HepG2 (cell line): ENCODE measurements at places on chromosomes 2 and 18. TPM values are rescaled to one million over a fixed set of nuclear protein-coding genes. Genes with fewer than 3 reads are reported as not detected.

DNA sequence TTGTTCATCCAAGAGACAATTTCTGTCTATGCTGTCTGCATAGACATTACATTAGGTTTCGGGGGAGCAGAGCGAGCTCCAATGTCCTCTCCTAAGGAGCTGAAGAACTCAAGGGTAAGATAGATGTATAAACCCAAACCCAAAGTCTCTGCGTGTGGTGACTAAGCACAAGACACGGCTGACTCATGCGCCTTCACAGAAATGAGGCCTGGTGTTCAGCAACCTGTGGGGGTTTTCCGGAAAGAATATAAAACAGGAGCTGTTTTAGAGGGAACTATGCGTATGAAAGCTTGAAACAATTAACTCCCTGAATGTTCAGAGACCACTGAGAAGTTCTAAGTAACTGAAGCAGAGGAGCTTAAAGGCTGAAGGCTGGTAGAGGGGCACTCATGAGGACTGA is 154.7 kb downstream of the SOX11 start:
- no peaks in the 10 kb centered on the region for H3K27me3 ChIP-seq
- no peak for DNase-seq
- no peaks in the 10 kb centered on the region for H3K36me3 ChIP-seq
- H3K4me3 ChIP-seq, result no peak overlapping the region
- H3K27ac ChIP-seq, result no peak overlapping the region

- H3K4me3 ChIP-seq, result no peak overlapping the region
- H3K27ac ChIP-seq, result no peak overlapping the region
- no peaks in the 10 kb centered on the region for H3K36me3 ChIP-seq
- H3K27me3 ChIP-seq, result no peaks in the 10 kb centered on the region
- DNase-seq, result no peak
Measured at GRCh38 chr2:132400901-132401240, 15.7 kb upstream of the GPR39 start.

GRCh38 chr18:23067236-23067635 is 68.0 kb upstream of the CABLES1 start:
- H3K27me3 ChIP-seq, result no peaks in the 10 kb centered on the region
- H3K4me3 ChIP-seq, result no peak overlapping the region
- no peak overlapping the region for H3K27ac ChIP-seq
- no peaks in the 10 kb centered on the region for H3K36me3 ChIP-seq
- peaks cover 16% of the 10 kb centered on the region for H3K4me1 ChIP-seq

GRCh38 chr2:3491716-3492474 is 27.4 kb downstream of the ADI1 start:
- H3K36me3 ChIP-seq, result peaks cover 2% of the 10 kb centered on the region; the same call in 2 of the 3 replicates
- no peak overlapping the region for H3K27ac ChIP-seq
- H3K4me3 ChIP-seq, result no peak overlapping the region; the same call in 1 of the 2 replicates
- DNase-seq, result no peak
- peaks cover 74% of the 10 kb centered on the region for H3K4me1 ChIP-seq

GRCh38 chr2:187982668-187983067 is 309.0 kb upstream of the GULP1 start:
- H3K27me3 ChIP-seq, result no peaks in the 10 kb centered on the region
- H3K4me1 ChIP-seq, result no peaks in the 10 kb centered on the region
- DNase-seq, result no peak
- H3K4me3 ChIP-seq, result no peak overlapping the region
- H3K27ac ChIP-seq, result no peak overlapping the region
- H3K36me3 ChIP-seq, result no peaks in the 10 kb centered on the region

GRCh38 chr2:126381091-126381490 is 274.9 kb upstream of the GYPC start:
- no peak for DNase-seq
- no peaks in the 10 kb centered on the region for H3K4me1 ChIP-seq
- no peak overlapping the region for H3K27ac ChIP-seq
- H3K36me3 ChIP-seq, result no peaks in the 10 kb centered on the region

DNA sequence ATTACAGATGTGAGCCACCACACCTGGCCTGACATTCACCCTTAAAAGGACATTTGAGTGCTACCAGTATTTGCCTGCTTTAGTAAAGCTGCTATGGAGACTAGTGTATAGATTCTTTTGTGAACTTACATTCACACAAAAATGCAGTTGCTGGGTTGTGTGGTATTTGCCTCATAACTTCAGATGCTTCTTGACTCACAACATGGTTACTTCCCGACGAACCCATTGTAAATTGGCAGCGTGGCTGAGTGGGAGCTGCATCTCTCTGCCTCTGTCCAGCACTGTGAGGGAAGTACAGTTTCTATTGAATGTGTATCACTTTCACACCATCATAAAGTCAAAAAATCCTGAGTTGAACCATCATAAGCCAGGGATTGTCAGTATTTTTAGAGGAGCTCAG is 56.9 kb downstream of the RRM2 start:
- no peak for DNase-seq
- no peaks in the 10 kb centered on the region for H3K27me3 ChIP-seq
- no peak overlapping the region for H3K4me3 ChIP-seq
- peaks cover 2% of the 10 kb centered on the region; the same call in 1 of the 2 replicates for H3K36me3 ChIP-seq
- H3K27ac ChIP-seq, result no peak overlapping the region

GRCh38 chr2:114056294-114057143 is 166.6 kb downstream of the ACTR3 start:
- H3K27me3 ChIP-seq, result no peaks in the 10 kb centered on the region
- no peak for DNase-seq
- H3K4me1 ChIP-seq, result no peaks in the 10 kb centered on the region
- H3K4me3 ChIP-seq, result no peak overlapping the region
- H3K27ac ChIP-seq, result no peak overlapping the region

DNA sequence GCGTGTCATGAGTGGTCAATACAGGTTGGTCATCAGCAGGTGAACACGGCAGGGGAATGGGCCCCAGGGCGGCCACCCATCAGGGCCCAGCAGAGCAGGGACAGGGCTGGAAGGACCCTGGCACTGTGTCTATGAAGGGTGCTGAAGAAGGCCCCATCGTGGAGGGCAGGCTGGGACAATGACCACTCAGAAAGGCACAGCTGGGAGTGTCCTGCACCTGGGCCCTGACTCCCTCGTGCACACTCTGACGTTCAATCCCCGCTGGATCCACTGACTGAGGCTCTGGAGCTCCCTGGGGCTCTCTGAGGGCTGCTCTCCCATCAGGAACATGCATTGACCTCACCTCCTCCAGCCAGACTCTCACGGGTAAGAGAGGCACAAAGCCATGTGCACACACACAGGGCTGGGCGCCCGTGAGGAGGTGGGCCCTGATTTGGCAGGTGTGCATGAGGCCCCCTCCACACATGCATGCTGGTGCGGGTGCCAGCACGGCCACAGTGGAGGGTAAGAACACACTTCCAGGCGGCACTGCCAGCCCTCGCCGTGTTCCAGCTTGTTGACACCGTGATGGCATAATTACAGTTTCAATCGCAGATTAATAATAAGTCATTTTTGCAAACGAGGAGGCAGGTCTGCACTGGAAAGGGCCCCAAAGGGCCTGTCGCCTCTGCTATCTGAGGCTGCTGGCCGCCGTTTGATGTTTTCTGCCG is 58.5 kb downstream of the SMAD7 start:
- H3K27me3 ChIP-seq, result no peaks in the 10 kb centered on the region
- no peaks in the 10 kb centered on the region for H3K36me3 ChIP-seq
- H3K4me3 ChIP-seq, result no peak overlapping the region

GRCh38 chr2:174339561-174340399 is 5.0 kb downstream of the SP9 start:
- no peak overlapping the region for H3K27ac ChIP-seq
- H3K4me1 ChIP-seq, result peaks cover 63% of the 10 kb centered on the region
- DNase-seq, result no peak
- H3K27me3 ChIP-seq, result peaks cover 89% of the 10 kb centered on the region
- H3K36me3 ChIP-seq, result no peaks in the 10 kb centered on the region

- no peak overlapping the region for H3K27ac ChIP-seq
- no peaks in the 10 kb centered on the region for H3K36me3 ChIP-seq
- DNase-seq, result no peak
- H3K4me1 ChIP-seq, result peaks cover 27% of the 10 kb centered on the region
Measured at GRCh38 chr2:191215666-191216065, 29.5 kb upstream of the MYO1B start.

DNA sequence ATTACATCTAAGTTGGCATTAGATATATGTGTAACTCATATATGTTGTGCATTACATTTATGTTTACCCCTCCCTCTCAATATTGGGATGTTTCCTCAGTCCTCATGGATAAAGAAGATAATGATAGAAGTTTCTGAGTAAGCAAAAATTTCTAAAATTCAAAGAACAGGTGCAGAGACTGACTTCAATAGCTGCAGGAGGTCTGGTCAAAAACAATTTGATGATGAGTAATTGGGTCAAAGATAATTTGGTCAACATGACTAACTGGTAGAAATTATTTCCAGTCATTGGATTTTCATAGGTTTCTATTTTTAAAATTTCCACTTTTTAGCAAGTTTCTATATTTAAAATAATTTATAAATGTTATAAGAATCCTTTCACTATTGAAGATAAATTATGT is 1130.9 kb upstream of the SLC39A10 start:
- H3K36me3 ChIP-seq, result no peaks in the 10 kb centered on the region
- no peak for DNase-seq
- H3K27ac ChIP-seq, result no peak overlapping the region
- H3K27me3 ChIP-seq, result no peaks in the 10 kb centered on the region
- H3K4me1 ChIP-seq, result no peaks in the 10 kb centered on the region
- no peak overlapping the region for H3K4me3 ChIP-seq

GRCh38 chr2:69535817-69536241 is 98.6 kb upstream of the NFU1 start:
- H3K27me3 ChIP-seq, result no peaks in the 10 kb centered on the region
- H3K27ac ChIP-seq, result no peak overlapping the region
- H3K4me3 ChIP-seq, result no peak overlapping the region
- H3K4me1 ChIP-seq, result peaks cover 21% of the 10 kb centered on the region
- peaks cover 5% of the 10 kb centered on the region; the same call in 1 of the 2 replicates for H3K36me3 ChIP-seq
- DNase-seq, result no peak

- H3K27me3 ChIP-seq, result no peaks in the 10 kb centered on the region
- H3K27ac ChIP-seq, result peak overlapping the region; percentile 28
- H3K4me1 ChIP-seq, result peaks cover 66% of the 10 kb centered on the region
- H3K36me3 ChIP-seq, result peaks cover 14% of the 10 kb centered on the region; the same call in 2 of the 3 replicates
- DNase-seq, result peak; percentile 64
Measured at GRCh38 chr2:3492951-3493614, 26.2 kb downstream of the ADI1 start.

GRCh38 chr2:216379977-216380376 is 7.7 kb upstream of the MARCHF4 start:
- H3K27ac ChIP-seq, result no peak overlapping the region
- DNase-seq, result no peak
- H3K36me3 ChIP-seq, result no peaks in the 10 kb centered on the region

GRCh38 chr2:37326285-37326684 is 1.7 kb upstream of the PRKD3 start:
- H3K27ac ChIP-seq, result no peak overlapping the region
- peaks cover 3% of the 10 kb centered on the region; the same call in 1 of the 2 replicates for H3K27me3 ChIP-seq
- H3K36me3 ChIP-seq, result no peaks in the 10 kb centered on the region
- no peak for DNase-seq
- H3K4me1 ChIP-seq, result peaks cover 31% of the 10 kb centered on the region
- H3K4me3 ChIP-seq, result no peak overlapping the region

DNA sequence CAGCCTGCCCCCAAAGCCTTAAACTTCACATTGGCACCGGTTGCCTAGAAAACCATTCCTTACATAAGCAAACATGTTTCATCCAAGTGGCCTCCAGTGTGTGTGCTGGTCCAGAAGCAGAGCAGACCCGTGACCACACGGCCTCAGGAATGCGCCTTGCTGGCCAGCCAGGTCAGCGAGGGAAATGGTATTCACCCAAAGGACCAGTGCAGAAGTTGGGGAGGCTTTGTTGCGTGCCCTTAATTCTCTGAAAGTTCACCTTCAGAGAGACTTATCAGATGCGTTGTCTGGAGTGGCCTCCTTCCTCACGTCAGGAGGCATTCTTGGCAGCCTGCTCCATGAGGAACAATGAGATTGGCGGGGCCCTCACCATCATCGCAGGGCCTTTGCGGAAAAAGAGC is 25.9 kb downstream of the NRP2 start:
- no peak for DNase-seq
- H3K36me3 ChIP-seq, result no peaks in the 10 kb centered on the region
- H3K27ac ChIP-seq, result no peak overlapping the region
- no peak overlapping the region for H3K4me3 ChIP-seq
- H3K4me1 ChIP-seq, result peaks cover 19% of the 10 kb centered on the region
- H3K27me3 ChIP-seq, result peaks cover 5% of the 10 kb centered on the region; the same call in 1 of the 3 replicates

DNA sequence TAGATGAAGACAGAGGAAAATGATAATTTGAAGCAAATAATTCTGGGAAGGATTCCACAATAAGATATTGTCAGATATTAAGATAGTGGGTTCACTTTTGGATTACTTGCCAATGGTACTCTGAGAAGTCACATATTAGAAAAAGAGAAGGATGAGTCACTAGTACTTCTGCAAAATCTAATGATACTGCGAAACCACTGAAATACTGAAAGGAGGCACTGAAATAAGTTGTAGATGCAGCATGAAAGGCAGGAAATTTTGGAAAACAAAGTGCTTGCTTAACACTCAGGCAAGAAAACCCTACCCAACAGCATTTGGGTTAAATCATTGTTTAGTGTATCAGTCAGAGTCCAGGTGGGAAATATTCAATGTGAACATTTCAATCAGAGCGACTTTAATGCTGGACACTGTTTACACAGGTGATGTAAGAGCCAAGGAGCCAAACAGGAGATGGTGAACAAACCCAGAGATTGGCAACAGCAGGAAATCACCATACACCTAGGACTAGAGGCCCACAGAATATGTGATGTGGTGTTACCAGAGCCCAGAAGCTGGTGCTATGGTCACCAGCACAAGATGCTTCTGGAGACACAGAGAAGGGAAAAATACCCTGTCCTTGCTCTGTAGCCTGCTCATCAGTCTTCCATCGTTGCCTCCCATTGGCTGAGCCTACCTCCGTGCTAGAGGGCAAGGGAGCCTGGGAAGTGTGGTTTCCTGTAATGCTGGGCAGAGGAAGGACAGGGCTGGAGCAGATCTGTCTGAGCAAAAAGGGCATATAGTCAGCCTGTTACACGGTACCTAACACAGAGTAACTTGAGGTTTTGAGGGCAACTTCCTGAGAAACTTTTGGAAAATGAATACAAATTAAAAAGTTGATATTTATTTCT is 204.7 kb upstream of the ITGA4 start:
- no peaks in the 10 kb centered on the region for H3K36me3 ChIP-seq
- H3K27ac ChIP-seq, result no peak overlapping the region
- no peaks in the 10 kb centered on the region for H3K27me3 ChIP-seq
- peaks cover 8% of the 10 kb centered on the region for H3K4me1 ChIP-seq
- no peak overlapping the region for H3K4me3 ChIP-seq

DNA sequence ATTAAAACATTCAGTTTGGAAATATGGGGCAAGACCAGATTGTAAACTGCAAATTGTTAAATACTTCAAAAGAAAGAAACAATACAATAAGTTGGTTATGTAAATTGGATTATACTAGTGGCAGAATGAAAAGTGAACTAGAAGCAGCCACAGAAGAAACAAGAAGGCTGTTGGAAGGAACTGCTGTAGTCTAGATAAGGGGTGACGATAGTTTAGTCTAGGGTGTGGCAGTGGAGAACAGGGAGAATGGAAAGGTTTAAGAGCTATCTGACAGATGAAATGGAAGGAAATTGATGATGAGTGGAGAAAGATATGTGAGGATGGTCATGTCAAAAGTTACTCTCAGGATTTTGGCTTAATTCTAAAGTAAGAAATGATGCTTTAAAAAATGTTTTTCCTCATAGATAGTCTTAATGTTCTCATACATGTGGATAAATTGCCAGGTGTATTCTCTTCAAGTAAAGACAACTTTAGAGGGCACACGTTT is 179.7 kb downstream of the GPD2 start:
- no peak overlapping the region for H3K4me3 ChIP-seq
- DNase-seq, result no peak
- no peaks in the 10 kb centered on the region for H3K36me3 ChIP-seq
- no peak overlapping the region for H3K27ac ChIP-seq

POTEI gene
- polyA plus RNA-seq, result 0.29 and 0.33 TPM in 2 replicates

STPG4 gene
- polyA plus RNA-seq, result 0.11 and 0.20 TPM in 2 replicates

FOXI3 gene
- polyA plus RNA-seq, result not detected in 2 replicates

ACTR3 gene
- 97.1 and 123 TPM in 2 replicates for polyA plus RNA-seq

IL18R1 gene
- 0.01 and 0.08 TPM in 2 replicates for polyA plus RNA-seq

RAMP1 gene
- polyA plus RNA-seq, result 0.61 and 1.9 TPM in 2 replicates

NEB gene
- 0.21 and 0.27 TPM in 2 replicates for polyA plus RNA-seq
